ENCODE measurements at places on chromosomes 3 and 15.

GRCh38 chr15:57102858-57103257 is 184.4 kb downstream of the TCF12 start:
- DNase-seq = no peak

GRCh38 chr3:13065727-13066126 is 7.5 kb downstream of the IQSEC1 start:
- no peak for DNase-seq

DNA sequence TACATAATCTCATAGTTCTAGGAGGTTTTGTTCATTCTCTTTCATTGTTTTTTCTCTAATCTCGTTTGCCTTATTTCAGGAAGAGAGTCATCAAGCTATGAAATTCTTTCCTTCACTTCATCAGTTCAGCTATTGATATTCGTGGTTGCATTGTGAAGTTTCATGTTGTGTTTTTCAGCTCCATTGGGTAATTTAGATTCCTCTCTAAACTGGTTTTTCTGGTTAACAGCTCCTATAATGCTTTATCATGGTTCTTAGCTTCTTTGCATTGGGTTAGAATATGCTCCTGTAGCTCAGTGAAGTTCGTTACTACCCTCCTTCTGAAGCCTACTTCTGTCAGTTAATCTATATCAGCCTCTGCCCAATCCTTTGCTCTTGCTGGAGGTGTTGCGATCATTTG is 69.4 kb upstream of the CD96 start:
- no peak for DNase-seq

- no peak for DNase-seq
These were observed 11.1 kb upstream of the UBE2Q2 start for GRCh38 chr15:75832114-75832513.

DNA sequence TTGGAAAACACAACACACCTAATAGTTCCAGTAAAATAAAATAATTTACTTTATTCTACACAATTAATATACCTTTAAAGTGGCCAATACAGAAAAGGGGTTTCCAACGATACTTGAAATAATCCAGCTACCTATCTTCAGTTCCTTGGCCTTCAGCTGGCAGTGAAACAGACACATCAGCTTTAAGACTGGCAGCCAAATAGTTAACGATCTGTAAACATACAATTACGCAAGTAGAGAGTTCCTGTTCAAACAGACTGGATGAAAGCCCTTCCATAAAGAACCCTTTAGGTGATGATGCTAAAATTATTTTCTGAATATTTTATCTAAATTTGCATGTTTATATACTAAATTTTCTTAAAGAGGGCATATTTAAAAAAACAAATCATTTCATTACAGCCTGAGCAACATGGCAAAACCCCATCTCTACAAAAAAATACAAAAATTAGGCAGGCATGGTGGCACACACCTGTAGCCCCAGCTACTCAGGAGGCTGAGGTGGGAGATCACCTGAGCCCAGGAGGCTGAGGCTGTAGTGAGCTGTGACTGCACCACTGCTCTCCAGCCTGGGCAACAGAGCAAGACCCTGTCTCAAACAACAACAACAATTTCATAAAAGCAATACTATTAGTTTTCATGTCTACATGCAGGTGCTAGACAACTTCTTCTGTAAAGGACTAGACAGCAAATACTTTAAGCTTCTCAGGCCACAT is 12.9 kb downstream of the DYNC1LI1 start:
- no peak for DNase-seq

DNA sequence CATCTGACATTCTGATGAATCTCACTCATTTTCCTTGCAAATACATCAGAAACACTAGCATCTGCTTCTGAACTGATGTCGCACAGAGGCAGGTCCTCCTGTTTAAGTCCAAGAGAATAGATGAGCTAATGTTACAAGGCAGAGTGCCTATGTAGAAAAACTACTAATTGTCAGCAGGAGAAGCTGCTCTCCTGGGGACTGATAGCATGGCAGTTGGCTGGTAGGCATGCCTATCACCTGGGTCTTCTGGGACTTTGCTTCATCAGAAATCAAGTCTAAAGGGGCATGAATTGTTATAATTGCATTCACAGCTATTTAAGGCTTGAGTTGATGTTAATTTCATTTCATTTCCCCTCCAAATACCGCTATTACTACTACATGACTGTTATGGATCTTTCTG is 457.2 kb downstream of the RAP2B start:
- DNase-seq = no peak

DNA sequence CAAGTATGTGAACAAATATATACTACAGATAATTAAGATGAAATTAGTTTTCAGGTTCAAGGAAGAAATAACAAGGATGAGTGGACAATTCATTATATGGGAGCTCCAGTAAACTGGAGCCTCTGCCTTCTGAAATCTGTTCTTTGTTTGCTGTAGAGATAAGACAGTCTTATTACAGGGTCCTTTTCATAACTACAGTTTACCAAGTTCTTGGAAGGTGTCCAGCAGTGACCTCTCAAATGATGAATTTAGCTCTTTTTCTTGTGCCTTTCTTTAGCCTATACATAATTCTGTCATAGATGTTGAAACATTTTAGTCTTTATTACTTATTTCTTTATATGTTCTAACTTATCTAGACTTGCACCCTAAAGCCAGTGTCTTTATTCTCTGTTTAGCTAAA is 89.7 kb upstream of the GBE1 start:
- DNase-seq = no peak

GRCh38 chr3:46626039-46626438 is 13.7 kb downstream of the FAM240A start:
- no peak for DNase-seq

GRCh38 chr15:51483520-51483919 is 139.1 kb downstream of the DMXL2 start:
- no peak for DNase-seq

DNA sequence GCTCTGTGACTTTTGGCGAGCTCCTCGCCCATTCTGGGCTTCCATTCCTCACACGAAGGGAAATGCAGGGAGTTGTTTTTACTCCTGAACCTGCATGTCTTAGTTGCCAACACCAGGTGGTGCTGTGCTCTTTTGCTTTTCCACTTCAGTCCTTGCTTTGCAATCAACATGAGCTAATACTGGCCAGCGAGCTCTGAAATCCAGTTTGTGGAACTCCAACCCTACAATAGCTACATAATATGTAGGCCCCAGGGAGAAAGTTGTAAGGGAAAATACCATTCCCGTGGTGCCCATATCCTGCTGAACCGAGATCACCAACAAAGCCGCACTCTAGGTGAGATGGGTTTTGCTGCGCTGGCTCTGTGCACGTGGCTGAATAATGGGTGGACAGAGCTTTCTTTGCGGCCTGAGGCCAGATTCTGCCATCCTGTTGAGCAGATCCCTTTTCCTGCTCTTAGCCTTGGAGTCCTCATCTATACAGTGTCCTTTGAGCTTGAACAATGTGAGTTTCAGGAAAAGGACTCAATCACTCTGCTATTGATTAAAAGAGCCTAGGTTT is 25.0 kb downstream of the LSM3 start:
- peak; percentile 65 for DNase-seq

- no peak for DNase-seq
These were observed 163.4 kb downstream of the FNDC3B start for GRCh38 chr3:172202797-172203196.

DNA sequence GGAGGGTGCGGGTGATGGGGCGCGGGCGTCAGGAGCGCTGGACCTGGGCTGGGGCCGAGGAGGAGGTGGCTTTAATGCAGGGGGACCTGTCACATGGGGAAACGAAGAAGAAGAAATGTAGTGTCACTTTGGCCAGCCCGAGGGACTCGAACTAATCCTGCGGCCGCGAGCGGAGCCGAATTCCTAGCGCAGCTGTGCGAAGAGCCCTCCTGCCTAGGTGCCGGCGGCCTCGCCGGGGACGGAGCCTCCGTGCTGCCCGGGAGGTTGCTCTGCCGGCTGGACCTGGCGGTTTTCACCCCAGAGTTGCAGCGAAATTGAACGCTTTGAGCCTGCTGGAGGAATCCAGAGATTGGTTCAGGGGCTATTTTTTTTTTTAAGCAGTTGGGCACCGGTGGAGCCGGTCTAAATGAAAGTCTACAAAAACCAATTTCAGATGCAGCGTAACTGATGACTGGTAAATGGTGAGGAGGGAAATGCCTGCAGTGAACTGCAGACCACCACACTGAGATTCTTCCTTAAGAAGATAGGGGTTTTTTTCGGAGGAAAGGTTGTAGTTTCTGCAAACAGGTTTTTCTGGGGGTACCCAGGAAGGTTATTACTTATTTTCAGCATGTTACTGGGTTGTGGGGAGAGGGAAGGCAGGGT is 662 bp downstream of the TMEM108 start:
- DNase-seq = peak; percentile 51

GRCh38 chr3:108516881-108517280 is 6.5 kb upstream of the MYH15 start:
- no peak for DNase-seq

DNA sequence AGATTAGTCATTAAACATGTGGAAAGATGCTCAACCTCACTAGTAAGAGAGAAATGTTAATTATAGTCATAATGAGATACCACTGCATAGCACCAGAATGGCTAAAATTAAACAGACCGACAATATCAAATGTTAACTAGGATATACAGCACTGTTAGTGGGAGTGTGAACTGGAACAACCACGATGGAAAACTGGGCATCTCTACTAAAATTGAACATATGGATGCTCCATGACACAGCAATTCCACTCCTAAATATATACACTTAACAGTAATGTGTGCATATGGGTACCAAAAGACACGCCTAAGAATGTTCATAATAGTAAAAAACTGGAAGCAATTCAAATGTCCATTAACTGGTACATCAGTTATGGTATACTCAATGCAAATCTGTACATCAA is 41.5 kb downstream of the CRTAP start:
- no peak for DNase-seq

GRCh38 chr3:177287231-177287630 is 89.9 kb upstream of the TBL1XR1 start:
- DNase-seq = no peak

- DNase-seq = no peak
These were observed 227.3 kb upstream of the IL12A start for GRCh38 chr3:159761369-159761768.

GRCh38 chr3:100882571-100882984 is 110.6 kb downstream of the ABI3BP start:
- no peak for DNase-seq

- DNase-seq = no peak
These were observed 41.9 kb downstream of the LIPC start for GRCh38 chr15:58473724-58474123.

GRCh38 chr15:90774731-90775514 is 57.8 kb downstream of the BLM start:
- DNase-seq = no peak

DNA sequence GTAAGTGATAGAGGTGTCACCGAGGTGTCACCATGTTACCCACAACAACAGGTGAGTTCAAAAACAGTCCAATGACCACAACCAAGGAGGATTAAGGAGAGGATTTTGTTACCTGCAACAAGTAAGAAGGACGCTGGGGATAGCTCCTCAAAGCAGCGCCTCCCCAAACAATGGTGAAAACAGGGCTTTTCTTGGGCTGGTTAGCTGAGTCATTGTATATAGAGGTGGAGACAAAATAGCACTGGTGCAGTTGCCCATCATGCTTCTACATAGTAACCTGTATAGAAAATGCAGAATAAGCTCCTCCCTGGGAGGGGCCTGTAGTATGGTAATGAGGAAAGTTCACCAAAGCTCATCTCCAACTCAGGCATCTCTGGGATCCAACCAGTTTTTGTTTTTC is 116.9 kb upstream of the EIF1B start:
- no peak for DNase-seq

DNA sequence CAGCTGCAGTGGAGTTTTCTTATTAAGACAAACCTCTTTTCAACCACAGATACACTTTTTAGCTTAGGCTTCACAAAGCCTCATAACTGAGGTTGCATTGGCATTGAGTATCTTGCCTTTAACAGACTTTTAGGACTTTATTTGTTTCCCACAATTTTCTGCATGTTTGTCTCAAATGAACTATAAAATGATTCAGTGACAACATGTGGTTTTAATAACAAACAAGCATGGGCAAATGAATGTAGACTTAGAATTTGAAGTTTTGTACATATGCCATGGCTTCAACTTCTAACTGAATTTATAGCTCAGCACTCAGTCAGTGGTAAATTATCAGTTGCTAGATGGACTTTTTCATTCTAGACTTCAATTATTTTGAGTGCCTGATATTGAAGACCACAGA is 101.6 kb downstream of the SLC25A26 start:
- no peak for DNase-seq

- no peak for DNase-seq
These were observed 136.8 kb downstream of the SNRPN start for GRCh38 chr15:25091421-25092158.

DNA sequence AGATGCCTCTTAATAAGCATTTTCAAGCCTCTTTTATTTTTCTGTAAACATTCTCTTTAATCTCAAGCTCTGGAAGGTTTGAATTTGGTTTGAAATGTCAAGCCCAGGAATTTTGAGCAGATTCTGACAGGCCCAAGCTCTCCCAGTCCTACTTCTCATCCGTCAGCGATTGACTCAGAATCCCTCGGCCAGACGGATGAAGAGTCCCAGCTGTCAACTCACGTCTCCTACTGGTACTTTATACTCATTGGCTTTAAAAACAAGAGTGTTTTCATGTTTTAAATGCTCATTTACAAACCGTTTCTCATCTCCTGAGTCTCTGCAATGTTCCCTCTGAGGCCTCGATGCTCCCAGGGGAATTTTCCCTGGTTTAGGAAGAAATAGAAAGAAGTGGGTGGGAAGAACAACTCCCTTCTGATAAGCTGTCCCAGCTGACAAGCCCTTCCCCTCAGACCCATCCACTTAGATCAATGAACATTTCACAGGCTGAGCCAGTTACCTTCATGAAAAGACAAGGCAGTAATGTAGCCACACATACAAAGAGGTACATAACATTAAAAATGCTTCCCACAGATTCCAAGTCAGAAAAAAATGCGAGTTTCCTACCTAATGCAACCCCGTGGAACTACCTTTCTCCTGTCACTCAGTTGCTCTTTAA is 478.2 kb upstream of the DPH6 start:
- no peak for DNase-seq

GRCh38 chr15:45780352-45780751 is 145.5 kb downstream of the SQOR start:
- no peak for DNase-seq

DNA sequence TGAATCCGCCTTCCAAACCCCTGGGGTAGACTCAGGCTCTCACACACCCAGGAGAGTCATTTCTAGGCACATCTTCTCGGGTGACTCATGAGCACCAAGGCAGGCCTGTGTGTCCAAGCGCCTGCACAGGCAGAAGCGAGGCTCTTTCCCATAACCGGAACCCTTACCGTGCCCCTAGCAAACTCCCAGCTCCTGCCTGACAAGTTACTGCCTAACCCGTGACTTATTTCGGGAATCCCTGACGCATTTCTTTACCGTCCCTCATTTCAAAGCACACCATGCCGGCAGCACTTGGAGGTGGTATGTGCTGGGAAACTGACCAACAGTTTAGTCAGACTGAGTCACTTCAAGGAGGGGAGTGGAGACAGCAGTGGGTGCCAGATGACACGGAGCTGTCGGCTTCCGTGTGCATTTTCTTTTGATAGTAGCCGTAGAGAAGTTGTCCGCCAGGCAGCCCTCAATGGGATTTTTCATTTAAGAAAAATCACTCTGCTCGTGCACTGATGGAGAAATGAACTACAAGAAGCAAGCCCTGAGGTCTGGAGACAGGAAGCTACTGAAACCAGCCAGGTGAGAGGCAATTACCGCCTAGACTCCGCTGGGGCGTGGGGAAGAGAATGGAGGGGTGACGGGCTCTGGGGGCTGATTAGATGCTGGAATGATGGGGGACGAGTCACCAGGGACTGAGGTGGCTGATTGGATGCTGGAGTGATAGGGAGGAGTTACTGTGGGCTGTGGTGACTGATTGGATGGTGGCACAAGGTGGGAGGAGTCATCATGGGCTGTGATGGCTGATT is 17.3 kb upstream of the HRH1 start:
- DNase-seq = no peak
